ENCODE measurements at places on chromosomes 5 and 9.

DNA sequence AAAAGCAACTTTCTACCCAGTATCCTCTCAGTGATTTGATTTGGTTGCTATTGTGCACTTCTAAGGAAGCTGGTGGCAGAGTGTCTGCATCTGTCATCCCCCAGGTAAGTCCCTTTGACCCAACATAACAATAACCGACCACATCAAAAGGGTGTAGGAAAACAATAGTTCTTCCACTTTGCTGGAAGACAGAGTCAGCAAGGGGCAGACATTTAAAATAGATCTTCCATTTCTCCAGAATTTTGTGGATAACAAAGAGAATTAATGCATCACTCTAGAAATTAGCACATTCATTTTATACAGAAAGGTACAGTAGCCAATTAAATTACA, 177.5 kb downstream of the EBF1 start:
- no peak for DNase-seq

GRCh38 chr9:127989094-127989493, 8.3 kb upstream of the EEIG1 start:
- DNase-seq = no peak

DNA sequence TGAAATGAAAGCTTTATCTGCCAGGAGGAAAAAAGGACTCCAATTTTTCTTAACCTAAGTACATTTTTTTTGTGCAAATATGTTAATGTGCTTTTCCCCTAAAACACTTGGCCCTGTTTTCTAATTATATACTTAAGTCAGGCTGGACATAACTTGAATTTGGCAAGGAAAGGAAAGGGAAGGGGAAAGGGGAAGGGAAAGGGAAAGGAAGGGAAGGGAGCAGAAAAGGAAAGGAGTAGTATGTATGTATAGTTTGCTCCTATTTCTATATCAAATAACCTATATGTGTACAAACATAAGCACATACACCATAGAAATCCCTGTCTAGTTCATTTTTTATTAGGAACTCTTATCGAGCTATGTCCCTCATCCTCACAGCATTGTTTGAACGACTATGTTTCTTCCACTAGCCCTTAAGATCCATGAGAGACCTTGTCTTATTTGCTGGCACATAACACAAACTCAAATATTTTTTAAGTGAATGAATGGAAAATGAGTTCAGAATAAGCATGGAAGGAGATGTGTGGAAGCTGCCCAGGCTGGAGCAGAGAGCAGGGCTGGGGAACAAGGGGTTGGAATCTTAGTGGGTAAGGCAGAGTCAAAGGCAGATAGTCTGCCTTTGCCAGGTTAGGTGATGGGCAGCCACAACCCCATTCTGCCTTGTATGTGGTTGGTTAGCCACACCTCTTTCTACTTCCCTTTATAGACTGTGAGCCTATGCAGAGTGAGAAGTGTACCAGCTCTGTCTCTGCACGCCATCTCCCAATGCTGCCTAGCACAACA, 70.0 kb downstream of the KLHL3 start:
- DNase-seq = no peak

DNA sequence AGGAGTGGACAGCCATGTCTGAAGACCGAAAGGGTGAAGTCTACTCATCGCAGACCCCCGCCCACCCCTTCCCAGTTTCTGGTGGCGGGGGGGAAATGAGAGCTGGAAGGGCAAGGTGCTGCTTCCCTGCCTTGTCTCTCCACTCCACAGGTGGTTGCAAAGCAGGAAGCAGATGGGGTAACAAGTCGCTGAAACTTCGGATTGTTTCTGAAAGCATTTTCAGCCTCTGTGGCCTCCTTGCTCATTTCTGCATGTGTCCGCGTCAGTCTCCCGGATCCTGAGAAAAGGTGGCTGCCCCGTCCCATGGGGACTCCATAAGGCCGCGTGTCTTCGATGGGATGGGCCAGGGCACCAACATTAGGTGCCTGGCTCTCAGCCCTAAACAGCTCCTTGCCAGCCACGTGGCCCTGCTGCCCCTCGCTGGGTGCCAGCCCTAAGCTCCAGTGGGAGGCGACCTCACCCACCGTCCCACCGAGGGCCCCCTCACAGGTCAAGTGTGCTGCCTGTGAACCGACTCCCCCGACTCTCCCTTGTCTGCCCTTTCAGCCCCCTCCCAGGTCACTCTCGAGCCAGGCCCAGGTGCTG, 971 bp downstream of the PHYKPL start:
- DNase-seq = no peak

DNA sequence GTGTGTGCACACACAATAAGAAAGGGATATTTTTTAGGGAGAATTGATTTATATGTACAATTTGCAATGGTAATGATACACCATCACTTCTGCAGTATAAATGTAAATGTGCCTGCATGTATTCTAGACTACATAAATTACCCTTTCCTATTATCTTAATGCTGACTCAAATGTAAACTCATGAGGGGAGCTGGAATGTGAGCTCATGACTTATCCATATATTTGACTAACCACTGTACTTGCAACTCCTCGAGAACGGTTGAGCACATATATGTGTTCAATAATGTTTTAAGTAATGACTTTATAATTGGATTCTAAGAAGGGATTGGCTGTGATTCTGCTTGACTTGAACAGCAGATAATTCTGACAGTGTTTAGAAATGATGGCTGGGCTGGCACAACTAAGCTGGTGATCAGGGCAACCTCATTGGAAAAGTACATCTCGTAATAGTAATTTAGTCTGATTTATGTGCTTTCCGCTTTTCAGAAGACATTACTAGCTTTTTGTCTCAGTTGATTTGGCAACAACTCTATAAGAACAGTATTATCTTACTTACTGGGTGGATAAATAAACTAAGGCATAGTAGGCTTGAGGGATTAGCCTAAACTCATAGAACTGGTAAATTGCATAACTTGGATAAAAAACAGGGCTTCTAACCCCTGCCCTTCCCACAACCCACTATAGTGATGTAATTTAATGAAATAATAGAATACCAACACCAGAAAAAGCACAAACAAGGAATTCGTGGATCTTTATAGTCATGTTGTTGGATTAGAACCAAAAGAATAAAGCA, 130.2 kb upstream of the SPEF2 start:
- DNase-seq = no peak

- DNase-seq = no peak
These were observed 60.0 kb downstream of the HSD17B4 start for GRCh38 chr5:119512277-119512676.

- no peak for DNase-seq
These were observed 160.9 kb downstream of the CETN3 start for GRCh38 chr5:90248640-90249039.

GRCh38 chr5:1660511-1660910, 136.8 kb upstream of the LPCAT1 start:
- no peak for DNase-seq

DNA sequence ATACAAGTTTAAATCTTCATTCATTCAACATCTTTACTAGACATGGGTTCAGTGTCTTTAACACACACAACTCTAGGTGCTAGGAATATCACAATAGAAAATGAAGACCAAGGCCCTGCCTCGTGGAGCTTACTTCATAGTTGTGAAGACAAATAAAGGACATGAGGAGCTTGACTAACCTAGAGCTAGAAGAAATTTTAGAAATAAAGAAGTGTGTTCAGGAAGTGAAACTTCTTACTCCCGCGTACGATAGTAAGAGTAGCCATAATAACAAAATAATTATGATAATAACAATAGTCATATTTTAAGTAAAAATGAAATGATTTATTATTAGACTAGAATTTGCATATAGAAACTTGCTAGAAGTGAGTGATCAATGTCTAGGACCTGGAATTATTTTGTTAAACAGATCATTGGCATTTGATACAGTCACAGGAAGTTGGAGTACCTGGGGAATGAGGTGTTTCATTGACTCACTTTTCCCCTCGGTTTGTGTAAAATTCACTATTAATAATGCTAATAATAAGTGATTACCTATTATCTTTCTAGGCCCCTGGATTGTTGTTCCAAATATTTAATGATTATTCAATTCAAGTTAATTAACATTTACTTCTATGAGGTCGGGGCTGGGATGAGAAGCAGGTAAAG, 331.3 kb downstream of the NSG2 start:
- no peak for DNase-seq

GRCh38 chr5:1127959-1128785, 16.3 kb upstream of the SLC12A7 start:
- no peak for DNase-seq

GRCh38 chr9:121325387-121325786, 44.7 kb downstream of the STOM start:
- DNase-seq = no peak
